ENCODE measurements at places on chromosomes 11 and 22.

GRCh38 chr11:119673052-119673758 lies 55.8 kb downstream of the NECTIN1 start:
- no peak for DNase-seq

- no peak for DNase-seq
Observed at GRCh38 chr11:126719740-126720139, 280.8 kb downstream of the KIRREL3 start.

GRCh38 chr11:2579315-2580060 lies 120.3 kb downstream of the KCNQ1OT1 start:
- DNase-seq, result peak; percentile 57

- peak; percentile 40 for DNase-seq
Observed at GRCh38 chr11:60868682-60869450, 1.5 kb downstream of the ZP1 start.

DNA sequence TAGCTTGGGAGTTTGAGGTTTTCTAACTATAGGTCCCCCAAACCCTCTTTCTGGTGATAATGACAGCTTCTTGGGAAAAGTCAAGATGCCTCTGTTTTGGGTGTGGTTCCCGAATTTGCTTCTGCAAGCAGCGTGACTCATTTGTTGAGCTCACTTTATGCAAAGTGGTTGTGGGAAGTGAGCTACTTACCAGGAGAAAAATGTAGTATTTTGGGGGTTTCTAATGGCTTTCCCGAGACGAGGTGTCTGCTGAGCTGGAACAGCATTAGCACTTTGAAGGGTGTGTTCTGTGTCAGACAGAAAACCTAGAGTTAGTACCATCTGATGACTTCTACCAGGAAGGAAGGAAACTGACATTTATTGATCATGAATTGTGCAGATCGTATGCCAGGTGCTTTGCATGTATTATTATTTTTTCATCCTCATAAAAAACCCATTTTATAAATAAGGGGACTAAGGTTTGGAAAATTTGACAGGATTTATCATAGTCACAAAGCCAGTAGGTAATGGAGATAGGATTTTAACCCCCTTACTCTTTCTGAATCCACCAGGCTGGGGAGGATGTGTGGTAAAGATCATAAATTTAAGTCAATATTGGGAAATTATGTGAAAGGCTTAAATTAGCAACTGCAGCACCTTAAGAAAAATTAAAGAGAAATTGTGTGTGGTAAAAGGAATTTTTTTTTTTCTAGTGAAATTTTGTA lies 108.8 kb upstream of the CD44 start:
- no peak for DNase-seq

- no peak for DNase-seq
Observed at GRCh38 chr11:55791606-55792005, 3.8 kb upstream of the OR5D14 start.

DNA sequence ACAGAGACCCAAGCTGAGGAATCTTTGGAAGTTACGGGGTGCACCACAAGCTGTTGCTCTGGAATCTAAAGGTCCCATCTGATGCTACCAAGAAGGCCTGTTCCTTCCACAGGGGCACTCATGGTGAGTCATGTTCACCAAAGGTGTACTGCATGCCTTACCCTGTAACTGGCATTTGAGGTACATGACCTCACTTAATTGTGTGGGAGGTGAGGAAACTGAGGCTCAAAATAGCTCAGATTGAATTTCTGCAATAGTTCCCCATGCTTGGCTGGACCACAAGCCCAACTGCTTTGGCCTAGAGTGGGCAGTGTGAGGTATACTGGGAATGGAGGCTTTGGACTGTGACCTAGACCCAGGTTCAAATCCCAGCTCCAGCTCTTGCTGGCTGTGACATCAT lies 8.2 kb downstream of the MTFP1 start:
- no peak for DNase-seq

- no peak for DNase-seq
Observed at GRCh38 chr11:97732011-97732632, 1288.6 kb upstream of the CNTN5 start.

DNA sequence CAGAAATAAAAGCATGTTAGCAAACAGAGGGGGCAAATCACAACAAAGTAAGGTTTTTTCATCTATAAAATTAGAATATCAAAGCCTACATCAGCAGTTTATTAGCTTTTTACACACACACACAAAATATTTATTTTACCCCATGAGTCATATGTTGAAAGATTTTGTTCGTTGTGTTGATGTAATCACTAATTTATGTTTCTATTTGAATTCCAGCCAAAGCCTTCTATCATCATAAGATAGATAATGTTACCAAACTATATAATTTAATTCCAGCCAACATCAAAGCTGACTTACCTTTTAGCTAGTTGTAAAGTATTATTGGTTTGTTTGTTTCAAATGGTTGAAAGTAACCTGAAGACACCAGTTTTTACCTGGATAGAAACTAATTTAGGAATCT lies 458.0 kb upstream of the ARHGAP42 start:
- DNase-seq, result no peak

DNA sequence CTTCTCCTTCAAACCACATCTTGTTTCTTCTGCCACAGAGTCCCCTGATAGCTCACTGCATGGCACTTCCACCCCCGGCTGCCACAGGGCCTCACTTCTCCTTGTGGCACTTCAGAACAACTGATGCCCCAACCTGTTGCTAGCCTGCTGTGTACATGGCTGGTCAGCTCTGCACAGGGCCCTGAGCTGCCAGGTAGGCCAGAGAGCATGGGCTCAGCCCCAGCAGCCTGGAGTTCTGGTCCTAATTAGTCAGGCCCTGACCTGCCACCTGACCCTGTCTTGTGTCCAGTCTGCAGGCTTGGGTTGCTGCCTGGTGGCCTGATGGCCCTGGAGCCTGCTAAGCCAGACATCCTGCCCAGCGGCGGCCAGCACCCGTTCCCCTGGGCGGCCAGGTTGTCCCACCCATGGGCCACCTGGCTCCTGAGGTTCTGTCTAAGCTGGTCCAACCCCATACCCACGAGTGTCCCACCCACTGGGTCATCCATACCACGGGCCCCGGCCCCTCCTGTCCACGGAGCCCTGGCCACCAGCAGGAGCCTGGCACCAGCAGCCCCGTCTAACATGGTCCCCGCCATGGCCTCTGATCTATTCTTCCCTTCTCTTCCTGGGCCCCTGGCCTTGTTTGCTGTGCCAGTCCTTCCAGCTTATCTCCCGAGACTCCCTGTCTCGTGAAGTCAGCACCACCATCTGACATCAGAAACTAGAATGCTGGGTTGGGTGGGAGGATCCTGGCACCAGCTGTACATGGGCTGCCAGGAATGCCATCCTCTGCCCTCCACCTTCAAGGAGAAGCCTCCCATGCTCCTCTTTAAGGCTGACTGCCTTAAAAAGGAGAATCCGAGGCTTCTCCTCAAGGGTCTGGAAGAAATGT lies 3.1 kb upstream of the CERK start:
- no peak for DNase-seq

GRCh38 chr11:15852179-15852578 lies 504.2 kb downstream of the SOX6 start:
- DNase-seq, result no peak

DNA sequence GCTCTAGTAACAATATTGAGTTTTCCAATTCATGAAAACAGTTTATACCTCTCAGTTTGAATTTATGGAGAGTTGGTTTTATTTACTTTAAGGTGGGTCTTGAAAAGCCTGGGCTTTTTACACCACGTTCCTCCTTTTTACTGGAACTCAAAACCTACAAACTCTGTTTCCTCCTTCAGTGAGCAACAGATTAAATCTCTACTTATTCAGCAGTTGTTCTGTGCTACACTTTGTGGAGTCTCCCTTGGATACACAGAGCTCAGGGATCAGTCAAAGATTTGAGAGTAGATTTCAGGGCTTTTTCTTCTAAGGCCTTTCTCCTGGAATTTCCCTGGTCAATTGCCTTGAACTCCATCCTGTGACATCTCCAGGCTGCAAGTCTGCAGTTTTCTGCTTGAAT lies 3.5 kb downstream of the NXPE1 start:
- no peak for DNase-seq

DNA sequence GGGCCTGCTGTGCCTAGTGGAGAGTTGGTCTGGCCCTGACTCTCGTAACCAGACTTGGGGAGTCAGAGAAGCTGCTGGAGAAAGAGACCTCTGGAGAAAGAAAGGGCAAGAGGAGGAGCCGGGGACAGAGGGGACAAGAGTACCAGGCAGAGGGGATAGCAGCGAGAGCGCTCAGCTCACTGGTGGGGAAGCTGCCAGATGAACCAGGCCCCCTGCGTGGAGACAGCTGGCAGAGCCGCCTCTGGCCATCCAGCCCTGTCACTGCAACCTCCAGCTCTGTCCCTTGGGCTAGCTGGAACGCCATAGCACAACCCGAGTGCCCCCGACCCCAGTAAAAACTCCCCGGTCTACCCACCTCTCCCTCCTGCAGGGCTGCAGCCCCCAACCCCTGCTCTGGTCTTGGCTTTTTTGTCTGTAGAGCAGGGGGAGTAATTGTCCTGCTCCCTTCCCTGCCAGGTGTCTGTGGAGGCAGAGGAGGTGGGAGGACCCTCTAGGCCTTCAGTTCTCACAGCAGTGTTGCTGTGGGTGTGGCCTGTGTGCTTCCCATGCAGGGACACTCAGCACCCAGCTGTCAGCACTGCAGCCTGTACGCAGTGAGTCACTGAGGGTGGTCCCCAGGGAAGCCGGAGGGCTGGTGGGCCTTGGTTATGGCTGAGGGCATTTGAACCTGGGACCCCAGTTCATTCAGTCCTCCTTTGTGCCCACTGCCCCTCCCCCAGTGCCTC lies 4.8 kb upstream of the SUN2 start:
- no peak for DNase-seq

GRCh38 chr11:59953463-59954218 lies 10.2 kb upstream of the OOSP4A start:
- no peak for DNase-seq

GRCh38 chr11:1570531-1570895 lies 1.6 kb downstream of the DUSP8 start:
- no peak for DNase-seq

DNA sequence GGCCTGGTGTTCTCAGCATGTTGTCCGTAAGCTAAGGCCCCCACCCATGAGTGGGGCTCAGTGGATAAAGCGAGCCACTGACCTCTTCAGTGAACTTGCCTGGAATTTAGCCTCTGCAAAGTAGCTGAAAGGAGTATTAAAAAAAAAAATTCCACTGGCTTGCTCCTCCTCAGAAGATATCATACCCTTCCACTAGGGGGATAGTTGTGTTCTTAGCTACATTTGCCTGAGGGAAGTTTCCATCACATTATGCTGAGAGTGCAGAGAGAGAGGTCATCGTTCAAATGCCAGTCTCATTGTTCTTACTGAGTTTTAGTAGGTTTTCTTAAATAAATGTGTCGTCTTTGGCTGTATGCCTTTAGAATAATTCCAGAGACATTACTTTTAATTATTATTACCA lies 879.7 kb downstream of the JRKL start:
- DNase-seq, result no peak

GRCh38 chr11:66546368-66546965 lies at the start of gene ACTN3:
TSS of gene ACTN3 (plus strand) at chr11:66546903. CDS start at chr11:66546938, 35 bp downstream.
- no peak for DNase-seq

GRCh38 chr11:61509043-61510029 lies 787 bp downstream of the LRRC10B start:
- peak; percentile 86 for DNase-seq

DNA sequence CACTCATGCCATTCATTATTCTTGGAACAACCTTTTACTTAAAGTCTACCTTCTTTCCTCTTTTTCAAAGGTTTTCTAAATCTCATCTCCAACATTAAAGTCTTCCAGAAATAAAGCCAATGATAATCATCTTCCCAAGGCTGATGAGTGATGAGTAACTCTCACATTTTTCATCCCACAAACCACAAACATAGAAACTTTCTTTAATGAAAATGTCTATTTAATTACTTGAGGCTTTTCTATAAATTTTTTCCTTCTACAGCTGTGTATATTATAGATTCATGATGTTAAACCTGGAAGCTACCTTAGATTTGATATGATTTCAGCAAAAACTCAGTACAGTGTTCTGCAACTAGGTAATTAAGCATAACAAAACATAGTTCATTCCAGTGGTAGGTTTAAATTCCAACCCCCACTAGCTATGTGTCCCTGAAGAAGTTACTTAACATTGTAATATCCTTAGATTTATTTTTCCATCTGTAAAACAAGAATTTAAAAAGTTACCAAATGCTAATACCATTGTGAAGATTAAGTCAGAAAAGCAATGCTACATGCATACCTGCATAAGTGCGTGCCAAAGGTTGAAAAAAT lies 845.4 kb downstream of the KCNA4 start:
- DNase-seq, result no peak

- DNase-seq, result no peak
Observed at GRCh38 chr11:65401073-65401802, 14.8 kb downstream of the FRMD8 start.

DNA sequence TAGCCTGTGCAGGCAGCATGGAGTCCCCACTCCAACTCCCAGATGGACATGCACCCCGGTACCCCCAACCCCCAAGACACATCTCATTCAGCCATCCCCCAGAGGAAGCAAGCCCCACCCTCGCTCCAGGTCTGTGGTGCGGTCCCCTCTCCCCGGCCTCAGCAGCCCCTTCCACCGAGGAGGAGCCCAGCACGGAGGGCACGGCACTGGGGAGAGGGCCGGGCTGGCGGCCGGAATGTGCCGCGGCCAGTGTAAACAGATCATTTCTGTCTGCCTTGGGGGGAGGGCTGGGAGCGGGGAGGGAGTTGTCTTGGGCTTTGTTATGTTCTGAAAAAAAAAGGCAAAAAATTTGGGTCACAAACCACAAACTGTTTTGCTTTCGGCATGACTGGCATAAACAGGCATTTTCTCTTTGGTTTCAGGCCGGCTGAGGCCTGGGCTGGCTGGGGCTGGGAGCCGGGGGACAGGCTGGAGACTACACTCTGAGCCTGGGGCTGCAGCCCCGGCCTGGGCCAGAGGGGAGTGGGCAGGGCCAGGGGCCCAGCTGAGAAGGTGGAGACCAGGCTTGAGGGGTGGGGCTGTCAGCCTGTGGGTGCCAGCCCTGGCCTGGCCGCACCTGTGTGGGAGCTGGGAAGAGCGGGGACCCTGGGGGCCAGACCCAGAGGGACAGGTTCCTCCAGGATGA lies 16.8 kb downstream of the IGF2 start:
- DNase-seq, result no peak

GRCh38 chr11:64249563-64250414 lies 1.5 kb upstream of the PLCB3 start:
- DNase-seq, result no peak

GRCh38 chr22:45179276-45180049 lies 15.7 kb downstream of the NUP50 start:
- DNase-seq, result no peak
